Endodermal cell (in vitro differentiated cells): ENCODE measurements at places on chromosomes 16 and 17. TPM values are rescaled to one million over a fixed set of nuclear protein-coding genes. Genes with fewer than 3 reads are reported as not detected.
A peak's percentile ranks its signal among the peaks of the same experiment; 100 is the strongest.

DNA sequence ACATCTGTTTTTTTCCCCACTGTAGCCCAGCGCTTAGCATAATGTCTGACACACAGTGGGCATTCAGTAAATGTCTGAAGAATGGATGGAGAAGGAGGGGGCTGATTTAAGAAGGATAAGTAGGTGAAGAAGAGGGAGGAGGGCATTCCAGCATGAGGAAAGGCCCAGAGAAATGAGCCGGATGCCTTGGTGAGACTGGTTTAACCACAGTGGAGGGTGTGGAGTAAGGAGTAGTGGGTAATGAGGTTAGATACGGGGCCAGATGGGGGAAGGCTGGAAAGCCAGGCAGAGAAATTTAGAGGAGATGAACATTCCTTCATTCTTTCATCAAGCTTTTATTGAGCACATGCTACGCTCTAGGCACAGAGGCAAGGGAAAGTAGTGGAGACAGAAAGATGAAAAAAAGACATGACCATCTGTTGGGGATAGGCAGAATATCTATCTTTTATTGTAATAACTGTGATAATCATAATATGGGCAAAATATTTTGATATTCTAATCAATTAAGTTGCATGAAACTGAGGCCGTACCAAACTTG lies 43.7 kb upstream of the NFAT5 start:
- no peak overlapping the region for H3K27ac ChIP-seq
- peaks cover 12% of the 10 kb centered on the region for H3K4me1 ChIP-seq
- H3K27me3 ChIP-seq, result no peaks in the 10 kb centered on the region
- DNase-seq, result no peak
- H3K36me3 ChIP-seq, result no peaks in the 10 kb centered on the region

DNA sequence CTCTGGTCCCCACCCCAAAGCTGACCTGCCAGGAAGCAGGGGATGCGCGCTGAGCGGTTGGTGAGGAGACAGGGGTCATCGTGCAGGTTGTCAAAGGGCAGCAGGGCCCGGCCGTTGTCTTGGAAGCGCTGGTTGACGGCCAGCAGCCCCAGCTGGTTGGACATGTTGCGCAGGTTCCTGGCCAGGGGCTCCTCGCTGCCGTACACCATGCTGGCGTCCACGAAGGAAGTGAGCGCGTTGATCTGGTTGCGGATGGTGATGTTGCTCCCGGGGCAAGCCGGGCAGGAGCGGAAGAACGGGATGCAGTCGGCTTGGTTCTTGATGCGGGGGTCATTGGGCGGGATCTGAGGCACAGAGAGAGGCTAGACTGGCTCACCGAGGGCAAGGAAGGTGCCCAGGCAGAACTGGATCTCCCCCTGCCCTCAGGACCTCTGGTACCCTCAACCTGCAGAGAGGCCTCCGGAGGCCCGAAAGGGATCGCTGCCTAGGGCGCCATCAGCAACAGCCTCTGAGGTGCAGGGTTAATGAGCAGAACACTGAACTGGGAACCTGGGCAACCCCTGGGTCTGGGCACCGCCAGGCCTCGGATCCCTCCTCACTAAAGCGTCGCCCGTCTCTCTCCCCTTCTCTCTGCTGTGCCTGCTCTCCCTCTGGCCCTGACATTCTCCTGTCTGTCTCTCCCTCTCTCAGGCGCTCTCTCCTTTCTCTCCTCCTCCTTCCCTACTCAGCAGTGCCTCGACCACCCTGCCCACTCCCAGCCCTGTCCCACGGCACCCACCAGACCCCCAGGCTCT lies 2.7 kb downstream of the MPO start:
- H3K27ac ChIP-seq, result no peak overlapping the region
- DNase-seq, result no peak
- no peak overlapping the region for H3K4me3 ChIP-seq
- no peaks in the 10 kb centered on the region for H3K4me1 ChIP-seq

DNA sequence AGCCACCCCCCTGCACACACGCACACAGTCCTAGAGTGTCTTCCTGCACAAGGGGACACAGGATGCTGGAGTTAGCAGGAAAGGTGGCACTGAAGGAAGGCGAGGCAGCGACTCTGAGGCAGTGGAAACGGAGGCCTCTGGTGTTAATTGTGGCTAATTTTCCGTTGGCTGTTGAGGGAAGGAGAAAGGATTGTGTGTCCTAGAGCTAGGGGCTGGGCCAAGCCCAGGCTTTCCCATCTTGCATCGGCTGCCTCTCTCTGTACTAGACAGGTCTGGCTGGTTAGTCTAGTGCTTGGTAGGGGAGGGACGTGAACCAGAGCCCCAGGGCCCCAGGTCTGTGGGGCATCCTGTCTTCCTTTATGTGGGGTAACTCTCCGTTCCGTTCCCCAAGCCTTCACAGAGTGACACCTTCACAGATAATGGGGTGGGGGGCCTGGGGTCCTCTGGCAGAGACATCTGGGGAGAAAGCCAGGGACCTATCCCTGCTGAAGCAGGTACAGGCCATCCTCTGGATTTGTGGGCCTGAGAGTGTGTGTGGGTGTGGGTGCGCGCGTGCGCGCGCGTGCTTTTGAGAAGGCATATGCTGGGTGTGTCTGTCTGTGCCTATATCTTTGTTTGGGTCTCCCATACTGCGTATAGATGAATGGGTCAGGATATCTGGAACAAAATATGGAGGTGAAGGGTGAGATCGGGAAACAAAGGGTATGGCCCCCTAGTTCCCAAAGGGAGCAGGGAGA lies at the start of gene CHD3:
CHD3 (plus strand) TSS at position 606 of the 737 bp plus-strand sequence. CDS start 212 bp downstream, outside the sequence.
- DNase-seq, result no peak
- peak within 1 kb of the TSS; percentile 81 for H3K4me3 ChIP-seq
- H3K36me3 ChIP-seq, result peaks cover 24% of the 10 kb centered on the region

- DNase-seq, result no peak
- no peak overlapping the region for H3K4me3 ChIP-seq
- no peaks in the 10 kb centered on the region for H3K4me1 ChIP-seq
- H3K27ac ChIP-seq, result no peak overlapping the region
Measured at GRCh38 chr17:47633996-47634395, 15.7 kb upstream of the KPNB1 start.

The BRIP1 gene
- 20.1 and 24.2 TPM in 2 replicates for total RNA-seq
